IPS DF 6.9 (cell line): ENCODE measurements at places on chromosomes 13 and 19.

DNA sequence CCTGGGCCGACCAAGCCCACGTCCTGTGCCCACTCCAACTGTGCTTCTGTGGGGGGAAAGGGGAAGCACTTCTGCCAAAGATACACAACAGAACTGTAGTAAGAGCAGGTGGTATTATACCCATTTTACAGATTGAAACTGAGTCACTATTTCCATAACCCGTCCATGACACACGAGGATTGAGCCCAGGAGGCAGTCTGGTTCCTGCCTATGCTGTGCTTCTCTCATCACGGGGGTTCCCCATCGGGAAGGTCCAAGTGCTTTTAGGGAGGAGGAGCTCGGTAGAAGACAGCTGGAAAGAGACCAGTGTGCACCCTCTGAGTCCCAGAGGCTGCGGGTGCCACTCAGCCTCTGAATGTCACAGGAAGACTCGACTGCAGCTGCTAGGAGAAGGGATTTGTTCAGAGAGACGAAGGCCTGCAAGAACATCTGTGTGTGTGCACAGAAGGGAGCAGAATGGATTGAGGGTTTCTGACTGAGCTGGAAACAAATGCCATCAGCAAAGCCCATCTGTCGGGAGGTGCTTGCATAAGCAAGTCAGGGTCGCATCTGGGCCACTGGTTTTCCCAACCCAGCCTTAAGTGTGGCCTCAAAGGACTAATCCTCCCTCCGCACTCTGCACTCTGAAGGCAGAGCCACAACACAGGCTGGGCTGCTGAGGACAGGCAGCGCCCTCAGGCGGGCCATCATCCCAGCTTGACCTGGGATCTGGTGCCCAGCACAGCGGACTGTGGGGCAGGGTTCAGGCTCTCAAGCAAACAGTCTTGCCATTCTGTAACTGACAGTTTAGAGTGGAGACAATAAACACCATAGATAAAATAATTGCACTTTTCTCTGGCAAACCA, 150.0 kb downstream of the DPF1 start:
- no peak for DNase-seq

GRCh38 chr13:20193907-20194631, 1.3 kb upstream of the GJB2 start:
- no peak for DNase-seq

DNA sequence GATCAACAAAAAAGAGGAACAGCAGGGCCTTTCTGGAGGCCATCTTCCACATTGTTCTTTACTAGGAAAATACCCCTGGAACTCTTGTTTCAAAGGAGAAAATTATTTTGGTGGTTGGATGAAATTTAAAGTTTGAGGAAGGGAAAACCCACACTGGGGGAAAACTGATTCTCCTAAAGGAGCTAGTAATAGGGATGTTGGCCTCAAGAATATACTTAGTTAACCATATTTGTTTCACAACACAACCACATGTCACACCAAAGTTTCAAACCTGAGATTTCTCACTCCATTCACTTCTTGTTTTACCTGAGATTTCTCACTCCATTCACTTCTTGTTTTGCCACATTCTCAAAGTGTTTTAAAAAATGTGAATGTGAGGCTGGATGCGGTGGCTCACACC, 2.8 kb upstream of the EPSTI1 start:
- DNase-seq = no peak

DNA sequence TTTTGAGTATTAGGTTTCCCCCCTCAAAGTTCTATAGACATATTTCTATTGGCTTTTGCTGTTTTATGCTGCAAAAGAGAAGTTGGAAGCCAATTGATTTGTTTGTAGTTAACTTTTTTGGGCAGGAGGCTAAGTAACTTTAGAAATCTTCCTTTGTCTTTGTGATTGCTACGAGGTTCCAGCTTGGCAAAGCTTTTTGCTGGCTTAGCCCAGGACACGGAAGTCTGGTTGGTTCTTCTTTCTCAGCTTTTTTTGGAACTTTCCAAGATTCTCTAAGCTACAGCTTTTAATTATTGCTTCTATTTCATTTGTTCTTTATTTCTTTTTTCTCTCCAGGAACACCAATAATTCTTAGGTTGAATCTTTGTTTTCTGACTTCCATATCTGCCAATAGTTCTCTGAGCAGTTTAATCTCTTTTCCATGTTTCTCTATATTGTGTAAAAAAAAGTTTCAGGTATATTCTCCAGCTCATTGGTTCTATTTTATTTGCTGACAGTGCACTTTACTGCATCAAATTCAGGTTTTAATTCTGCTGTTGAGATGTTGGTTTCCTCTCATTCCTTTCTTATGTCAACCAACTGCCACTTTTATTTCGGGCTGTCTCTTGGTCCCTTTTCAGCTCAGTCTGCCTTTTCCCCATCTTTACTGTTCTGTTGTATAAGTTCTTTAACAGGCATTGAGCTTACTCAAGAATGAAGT, 27.8 kb downstream of the MBNL2 start:
- DNase-seq = no peak

DNA sequence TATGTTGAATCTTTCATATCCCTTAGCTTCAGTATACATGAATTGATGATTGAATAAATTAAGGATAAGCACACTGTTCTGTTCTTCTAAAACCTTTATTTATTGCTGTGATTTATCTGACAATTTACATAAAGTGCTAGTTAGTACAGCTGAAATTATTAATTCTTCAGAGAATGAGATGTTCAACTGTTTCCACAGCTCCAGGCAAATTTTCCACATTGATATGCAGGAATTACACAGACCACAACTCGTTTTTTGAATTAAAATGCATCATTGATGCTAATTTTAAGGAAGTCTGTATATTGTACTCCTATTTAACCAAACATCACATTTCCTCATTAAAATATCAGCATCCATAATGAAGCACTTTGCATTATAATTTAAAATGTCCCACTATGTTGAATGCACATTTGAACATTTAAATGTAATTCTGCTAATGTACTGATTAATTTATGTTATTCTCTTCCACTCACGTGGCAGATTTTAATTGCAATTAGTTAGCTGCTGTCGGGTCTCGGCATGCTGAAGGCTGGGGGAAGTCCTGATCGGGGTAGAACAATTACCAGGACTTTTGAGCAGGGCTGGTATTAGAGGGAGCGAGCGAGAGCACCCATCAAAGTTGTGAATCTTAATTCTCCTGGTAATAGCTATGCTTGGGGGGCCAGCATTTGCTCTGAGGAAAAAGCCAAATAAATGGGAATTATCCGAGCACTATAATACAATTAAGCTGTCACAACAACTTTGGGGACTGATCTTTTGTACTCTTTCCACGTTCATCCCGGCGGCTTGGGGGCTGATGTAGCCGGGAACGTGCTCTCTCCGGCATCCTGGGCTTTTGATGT, 136.7 kb upstream of the TMTC4 start:
- no peak for DNase-seq

DNA sequence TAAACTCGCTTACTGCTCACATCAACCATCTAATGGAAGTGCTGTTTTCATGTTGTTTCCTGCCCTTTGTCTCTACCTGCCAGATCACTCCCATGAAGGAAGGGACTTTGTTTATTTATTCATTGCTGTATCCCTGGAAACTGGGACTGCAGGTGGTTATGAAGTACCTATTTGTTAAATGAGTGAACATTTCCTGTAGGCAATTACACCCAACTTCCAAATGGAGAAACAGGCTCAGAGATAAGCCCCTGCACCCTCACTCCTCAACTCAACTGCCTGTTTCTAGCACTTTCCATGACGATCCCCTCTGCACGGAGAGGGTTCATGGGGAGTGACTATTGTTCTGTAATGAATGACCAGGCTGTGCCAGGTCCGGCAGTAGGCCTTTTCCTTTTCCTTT, 1.9 kb upstream of the SELENOW start:
- DNase-seq = no peak
